Stimulated activated CD4-positive, alpha-beta T cell treated with anti-CD3 and anti-CD28 coated beads, Interleukin-2, amount 100 ng/mL, for 4 hours (primary cell): ENCODE measurements at places on chromosomes 11 and 22.

DNA sequence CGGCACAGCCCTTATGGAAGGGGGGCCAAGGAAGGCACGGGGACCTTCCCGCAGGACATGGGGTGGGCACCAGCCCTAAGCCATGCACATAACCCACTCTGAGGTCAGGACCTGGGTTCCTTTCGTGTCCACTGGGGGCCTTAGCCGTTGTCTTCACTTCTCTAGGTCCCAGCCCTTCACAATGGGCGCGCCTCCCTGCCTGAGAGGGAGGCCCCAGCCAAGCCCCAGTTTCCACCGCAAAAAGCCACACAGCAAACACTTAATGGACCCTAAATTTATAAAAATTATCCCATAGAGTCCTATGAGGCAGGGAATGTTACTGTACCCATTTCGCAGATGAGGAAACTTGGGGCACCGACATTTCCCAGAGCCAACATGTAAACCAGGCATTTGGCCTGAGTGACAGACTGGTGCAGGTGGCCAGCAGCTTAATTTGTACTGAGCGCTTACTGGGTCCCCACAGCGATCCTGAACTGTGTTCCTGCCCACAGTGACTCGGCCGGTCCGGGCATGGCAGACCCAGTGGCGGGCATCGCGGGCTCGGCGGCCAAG, 1.2 kb downstream of the GAS2L1 start:
- DNase-seq: no peak

DNA sequence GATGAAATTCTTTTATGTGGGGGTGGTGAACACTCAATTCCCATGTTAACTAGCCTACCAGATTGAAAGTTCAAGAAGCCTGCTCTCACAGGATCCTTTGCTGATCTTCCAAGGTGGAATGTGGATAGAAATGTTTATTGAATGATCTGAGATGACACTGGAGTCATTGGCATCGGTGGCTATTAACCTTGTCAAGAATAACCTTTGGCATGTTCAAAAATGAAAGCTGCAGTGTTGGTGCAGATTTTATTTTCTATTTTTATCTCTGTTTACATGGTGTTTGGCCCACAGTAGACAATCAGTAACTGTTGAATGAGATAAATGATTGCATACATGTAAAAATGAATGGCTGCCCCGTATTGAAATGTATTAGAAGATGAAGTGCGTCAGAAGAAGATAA, 19.0 kb downstream of the MCAM start:
- DNase-seq: no peak

GRCh38 chr22:42202048-42202447, 68.4 kb downstream of the TCF20 start:
- no peak for DNase-seq

DNA sequence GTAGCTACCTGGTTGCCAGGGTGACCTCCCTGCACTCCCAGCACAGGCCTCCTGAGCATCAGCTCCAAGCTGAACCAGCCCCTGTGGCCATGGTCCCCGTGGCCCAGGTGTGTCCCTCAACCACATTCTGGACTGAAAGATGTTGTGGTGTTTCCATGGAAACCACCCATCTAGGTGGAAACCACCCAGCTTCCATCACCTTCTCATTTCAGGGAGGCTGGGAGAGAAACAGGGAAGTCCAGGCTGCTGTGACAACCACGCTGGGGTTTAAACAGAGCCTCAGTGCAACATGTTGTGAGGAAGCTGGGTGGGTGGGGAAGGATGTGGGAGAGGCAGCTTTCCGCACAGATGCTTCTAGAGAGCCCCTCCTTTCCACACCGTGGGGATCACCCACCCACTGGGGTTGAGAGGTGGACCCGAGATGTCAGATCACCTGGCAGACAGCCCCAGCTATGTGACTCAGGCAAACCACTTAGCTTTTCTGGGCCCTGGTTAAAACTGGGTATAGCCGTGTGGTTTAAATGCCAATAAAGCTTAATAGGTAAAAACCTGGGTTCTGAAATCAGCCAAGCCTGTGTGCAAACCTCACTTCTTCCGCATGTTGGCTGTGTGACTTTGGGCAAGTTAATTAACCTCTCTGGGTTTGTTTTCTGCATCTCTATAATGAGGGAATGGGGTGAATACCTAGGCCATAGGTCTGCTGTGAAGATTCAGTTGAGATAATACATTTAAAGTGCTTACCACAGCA, 46.4 kb downstream of the CD82 start:
- DNase-seq: peak; percentile 78

DNA sequence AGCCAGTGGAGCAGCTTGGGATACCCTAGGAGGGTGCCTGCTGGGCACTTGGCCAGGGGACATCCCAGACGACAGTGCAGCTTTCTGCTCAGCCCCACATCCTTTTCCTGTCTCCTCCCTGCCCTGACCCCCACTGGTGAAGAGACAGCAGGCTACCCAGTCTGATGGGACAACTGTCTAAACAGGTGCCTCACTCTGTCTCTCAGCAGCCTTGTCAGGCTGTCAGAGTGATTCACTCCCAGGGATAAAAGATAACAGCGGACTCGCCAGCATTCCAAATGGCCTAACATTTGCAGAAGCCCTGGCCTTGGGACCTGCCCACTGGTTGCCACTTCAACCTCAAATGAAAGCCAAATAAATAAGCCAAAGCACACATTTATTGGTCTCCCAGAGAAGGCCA, 318.6 kb upstream of the PLET1 start:
- no peak for DNase-seq

DNA sequence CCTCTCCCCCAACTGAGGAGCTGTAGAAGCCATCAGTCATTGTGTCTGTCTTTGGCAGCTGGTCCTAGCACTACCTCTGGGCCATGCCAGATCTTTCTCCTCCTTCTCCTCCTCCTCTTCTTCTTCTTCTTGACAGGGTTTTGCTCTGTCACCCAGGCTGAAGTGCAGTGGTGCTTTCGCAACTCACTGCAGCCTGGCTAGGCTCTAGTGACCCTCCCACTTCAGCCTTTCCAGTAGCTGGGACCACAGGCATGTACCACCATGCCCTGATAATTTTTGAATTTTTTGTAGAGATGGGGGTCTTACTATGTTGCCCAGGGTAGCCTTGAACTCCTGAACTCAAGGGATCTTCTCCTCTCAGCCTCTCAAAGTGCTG, 50.1 kb upstream of the SHANK2 start:
- no peak for DNase-seq
